ENCODE measurements at places on chromosomes 3 and 15.

DNA sequence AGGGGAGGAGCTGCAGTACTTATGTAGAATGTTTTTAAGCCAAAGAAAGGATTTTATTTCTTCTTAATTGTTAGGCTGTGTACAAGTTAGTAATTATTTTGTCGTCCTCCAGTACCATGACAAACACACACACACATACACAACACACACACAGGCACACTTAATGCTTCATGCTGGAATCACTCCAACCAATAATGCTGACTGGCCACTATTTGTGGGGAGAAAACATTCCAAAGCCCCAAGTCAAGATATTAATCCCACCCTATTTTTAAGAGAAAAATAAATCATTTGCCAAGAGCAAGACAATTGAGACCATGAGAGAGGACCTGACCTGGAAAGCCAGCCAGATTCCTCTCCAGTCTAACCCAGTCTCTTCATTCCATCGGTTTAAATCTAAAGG lies 51.8 kb upstream of the TMCO5A start:
- no peak for DNase-seq

DNA sequence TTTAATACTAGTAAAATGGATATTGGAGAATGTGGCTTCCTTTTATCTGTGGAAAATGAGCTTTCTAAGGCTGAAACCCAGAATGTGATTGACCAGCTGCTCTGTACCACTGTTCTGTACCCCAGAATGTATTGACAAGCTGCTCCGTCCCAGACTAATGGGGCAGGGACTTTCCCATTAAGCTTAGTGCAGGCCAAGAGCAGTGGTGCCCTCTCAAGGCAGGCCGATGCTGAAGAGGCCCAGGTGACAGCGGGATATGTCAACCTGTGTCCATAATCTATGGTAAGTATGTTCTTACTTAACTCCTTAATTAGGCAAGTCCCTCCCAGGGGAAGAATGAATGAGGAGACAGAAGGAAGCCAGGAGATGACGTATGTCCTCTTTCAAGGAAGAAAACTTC lies 31.1 kb downstream of the SGO1 start:
- no peak for DNase-seq

DNA sequence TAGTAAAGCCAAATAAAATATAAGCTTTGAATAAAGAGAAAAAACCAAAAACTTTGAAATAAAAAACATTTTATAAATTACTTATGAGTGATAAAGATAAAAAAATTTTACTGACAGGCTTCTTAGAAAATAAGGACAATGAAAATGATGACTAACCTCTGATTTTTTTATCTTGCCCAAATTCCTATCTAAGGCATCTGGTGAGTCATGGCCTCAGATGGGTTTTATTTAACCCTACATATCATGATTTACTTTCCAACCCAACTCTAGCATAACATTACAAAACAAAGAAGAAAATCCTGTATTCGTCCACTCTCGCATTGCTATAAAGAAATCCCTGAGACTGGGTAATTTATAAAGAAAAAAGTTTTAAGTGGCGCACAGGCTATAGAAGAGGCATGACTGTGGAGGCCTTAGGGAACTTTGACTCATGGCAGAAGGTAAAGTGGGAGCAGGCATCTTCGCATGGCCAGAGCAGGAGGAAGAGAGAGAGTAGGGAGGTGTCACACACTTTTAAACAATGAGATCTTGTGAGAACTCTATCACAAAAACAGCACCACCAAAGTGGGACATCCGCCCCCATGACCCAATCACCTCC lies 152.1 kb downstream of the NEK10 start:
- no peak for DNase-seq

- DNase-seq, result no peak
Measured at GRCh38 chr3:58249358-58250092, 11.9 kb downstream of the ABHD6 start.

DNA sequence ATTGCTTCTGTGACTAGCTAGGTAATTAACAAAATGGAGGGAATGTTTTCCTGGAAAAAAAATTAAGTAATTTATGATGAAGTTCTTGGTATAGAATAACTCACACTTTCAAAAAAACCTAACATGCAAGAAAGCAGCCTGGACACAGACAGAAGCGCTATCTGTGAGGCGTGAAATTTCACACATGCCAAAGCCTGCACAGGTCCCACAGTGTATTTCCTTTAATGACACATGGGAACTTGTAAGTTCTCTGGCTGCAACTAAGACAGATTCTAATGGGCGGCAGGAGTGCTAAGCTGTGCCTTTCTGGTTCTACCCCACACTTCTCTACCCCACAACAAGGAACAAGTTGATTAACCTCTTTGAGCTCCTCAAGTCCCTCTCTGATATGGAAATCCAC lies 84.9 kb upstream of the NEO1 start:
- DNase-seq, result no peak

DNA sequence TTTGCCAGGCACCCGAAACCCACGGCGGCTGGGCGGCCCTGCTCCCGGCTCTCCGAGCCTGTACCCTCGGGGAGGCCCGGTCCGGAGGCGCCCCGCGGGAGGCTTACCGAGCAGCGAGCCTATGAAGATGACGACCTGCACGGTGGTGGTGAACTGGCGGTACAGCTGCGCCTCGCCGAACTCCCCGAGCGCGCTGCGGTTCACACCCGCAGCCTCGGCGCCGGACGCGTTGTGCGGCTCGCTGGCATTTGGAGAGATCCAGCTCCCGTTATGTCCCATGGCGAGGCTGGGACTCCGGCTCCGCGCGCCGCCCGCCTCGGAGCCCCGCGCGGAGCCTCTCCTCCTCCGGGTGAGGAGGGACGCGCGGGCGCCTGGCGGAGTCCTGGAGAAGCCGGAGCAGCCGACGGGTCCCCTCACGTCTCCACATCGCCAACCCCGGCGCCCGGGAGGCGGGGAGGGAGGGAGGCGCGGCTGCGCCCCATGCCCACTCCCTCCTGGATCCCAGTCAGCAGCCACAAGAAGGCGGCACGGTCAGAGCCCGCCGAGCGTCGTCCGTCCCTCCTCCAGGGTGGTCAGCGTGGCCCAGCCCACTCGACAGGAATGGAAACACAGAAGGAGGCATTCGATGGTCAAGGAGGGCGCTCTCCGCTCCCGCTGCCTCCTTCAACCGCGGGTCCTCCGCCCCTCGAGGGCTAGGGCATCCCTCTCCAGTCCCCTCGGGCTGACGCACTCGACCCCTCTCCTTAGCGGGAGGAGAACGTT lies at the start of gene GPR176:
Gene GPR176, minus strand, starts transcription at position 519 of the 762 bp plus-strand sequence. Its CDS starts 240 bp downstream, at position 279.
- DNase-seq, result no peak

Measured in AG04450 (cell line).